ENCODE measurements at places on chromosomes 3 and 15.

DNA sequence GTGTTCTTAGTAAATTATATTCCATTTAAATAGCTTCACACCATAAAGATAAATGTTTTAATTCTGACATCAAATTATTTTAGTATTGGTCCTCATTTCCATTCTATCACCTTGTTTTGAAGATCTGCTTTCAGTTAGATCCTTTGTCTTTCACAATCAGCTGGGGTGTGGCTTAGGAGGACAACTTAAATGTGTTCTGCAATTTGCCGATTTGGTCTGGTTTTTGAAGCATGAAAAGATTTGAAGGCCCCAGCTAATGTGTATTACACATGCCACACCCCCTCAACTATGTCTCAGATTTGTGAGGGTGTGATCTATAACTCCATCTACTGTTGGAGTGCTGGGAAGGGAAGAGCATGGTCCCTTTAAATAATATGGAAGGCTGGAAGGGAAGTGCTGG lies 516.1 kb upstream of the GOLIM4 start:
- DNase-seq = no peak

- DNase-seq = no peak
Observed at GRCh38 chr3:35422101-35422500, 217.2 kb upstream of the ARPP21 start.

DNA sequence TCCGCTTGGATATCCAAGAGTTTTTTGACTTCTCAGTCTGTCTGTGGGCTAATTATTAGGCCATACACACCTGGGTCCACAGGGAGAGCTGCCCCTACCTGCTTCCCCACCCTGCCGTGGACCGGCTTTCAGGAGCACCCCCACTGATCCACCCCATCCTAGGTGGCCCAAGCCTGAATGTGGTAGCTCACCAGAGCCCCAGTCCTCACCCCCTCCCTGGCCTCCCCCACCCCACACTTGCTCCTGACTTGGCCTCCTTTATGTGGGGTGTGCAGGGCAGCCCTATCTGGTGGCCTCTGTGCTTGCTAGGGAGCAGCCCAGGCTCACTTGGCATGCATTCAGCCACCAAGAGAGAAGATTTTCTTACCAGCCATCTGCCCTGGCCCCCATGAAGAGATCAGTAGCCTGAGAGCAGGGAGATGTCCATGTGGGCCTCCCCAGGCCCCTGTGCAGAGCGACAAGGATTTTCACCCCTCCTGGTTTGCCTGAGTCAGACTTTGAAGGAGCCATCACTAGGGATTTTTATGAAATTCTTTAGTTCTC lies 11.2 kb downstream of the LRRK1 start:
- no peak for DNase-seq

GRCh38 chr3:156187146-156187769 lies 66.9 kb downstream of the KCNAB1 start:
- DNase-seq = no peak

DNA sequence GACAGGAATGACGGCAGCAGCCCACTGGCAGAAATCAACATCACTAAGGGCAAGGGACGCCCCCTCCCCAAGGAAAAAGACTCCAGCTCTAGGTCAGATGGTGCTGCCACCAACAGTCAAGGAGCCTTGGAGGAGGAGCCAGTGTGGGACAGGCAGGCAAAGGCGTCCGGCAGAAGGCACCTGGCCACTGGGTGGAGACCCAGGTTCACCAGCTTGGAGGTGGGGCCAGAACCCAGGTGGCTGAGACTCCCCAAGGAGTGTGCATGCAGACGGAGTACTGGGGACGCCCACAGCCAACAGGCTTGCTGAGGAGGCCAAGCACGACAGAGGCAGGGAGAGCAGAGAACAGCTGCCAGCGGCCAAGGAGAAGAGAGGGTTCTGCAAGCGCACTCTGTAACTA lies 35.2 kb downstream of the PTPN23 start:
- DNase-seq = no peak

DNA sequence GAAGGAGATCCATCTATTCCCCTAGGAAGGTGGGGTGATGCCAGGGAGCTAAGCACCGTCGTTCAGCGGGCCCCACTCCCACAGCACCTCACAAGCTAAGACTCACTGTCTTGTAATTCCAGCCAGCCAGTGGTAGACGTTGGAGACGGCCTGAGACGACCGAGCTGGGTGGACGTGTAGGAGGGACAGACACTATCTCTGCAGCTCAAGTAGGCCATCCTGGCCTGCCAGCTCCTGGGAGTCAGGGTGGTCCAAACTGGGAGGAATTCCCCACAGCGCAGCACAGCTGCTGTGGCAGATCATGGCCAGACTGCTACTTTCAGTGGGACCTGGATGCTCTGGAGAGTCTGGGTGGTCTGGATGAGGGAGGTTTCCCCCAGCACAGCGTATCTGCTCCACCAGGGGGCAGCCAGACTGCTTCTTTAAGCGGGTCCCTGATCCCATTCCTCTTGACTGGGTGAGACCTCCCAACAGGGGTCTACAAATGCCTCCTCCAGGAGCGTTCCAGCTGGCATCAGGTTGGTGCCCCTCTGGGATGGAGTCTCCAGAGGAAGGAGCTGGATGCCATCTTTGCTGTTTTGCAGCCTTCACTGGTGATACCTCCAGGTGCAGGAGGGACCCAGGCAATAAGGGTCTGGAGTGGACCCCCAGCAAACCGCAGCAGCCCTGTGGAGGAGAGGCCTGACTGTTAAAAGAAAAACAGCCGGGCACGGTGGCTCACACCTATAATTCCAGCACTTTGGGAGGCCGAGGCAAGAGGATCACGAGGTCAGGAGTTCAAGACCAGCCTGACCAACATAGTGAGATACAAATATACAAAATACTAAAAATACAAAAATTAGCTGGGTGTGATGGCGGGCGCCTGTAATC lies 27.6 kb downstream of the GNB5 start:
- no peak for DNase-seq

- no peak for DNase-seq
Observed at GRCh38 chr15:101621961-101622360, 30.2 kb downstream of the TM2D3 start.

DNA sequence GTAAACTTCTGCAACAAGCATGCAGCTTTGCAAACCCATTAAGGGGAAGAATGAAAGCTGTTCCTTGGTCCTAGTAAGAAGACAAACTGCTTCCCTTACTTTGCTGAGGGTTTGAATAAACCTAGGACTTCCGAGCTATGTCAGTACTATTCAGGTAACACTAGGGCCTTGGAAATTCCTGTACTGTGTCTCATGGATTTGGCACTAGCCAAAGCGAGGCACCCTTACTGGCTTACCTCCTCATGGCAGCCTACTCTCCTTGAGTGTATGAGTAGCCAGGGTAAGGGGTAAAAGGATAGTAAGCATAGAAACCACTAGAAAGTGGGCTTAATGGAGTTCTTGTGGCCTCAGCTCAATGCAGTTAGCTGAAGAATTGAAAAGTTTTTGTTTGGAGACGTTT lies 224.2 kb downstream of the P3H2 start:
- DNase-seq = no peak

- peak; percentile 84 for DNase-seq
Observed at GRCh38 chr3:42502429-42503250, at the start of gene VIPR1. TSS of gene VIPR1 (plus strand) at chr3:42502643. CDS start at chr3:42502736, 93 bp downstream.

DNA sequence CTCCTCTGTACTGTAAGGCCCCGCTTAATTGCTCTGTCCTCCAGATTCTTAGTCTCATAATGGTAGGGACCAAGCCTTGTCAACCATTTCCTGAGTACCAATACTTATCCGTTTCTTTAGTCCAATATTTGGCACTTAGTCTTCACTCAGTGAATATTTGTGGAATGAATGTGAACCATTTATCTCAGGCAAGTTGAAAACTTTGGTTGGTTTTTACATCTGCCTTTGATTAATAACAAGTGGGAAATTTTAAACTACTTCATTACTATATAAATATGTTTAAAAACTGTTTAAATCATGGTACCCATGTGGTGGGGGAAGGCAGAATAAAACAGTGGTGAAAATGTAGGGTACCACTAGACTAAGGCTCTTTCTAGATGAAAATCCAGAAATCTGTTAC lies 15.2 kb downstream of the CA12 start:
- no peak for DNase-seq

DNA sequence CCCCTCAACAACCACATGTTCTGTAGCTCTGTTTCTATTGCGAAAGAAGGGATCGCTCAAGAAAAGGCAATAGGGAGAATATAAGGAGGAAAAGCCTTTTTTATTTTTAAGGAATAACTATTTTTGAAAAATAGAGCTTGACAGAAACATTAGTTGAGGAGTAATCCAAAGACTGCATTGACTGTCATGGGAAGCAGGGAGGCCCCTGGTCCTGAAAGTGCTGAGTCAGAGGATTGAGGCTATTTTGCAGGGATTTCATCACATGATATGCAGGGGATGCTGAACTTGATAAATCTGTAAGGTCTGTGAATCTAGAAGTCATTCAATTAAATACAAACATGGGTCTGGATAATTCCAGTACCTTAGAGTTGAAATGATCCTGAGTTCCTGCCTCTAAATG lies 92.0 kb downstream of the MTHFS start:
- no peak for DNase-seq

- no peak for DNase-seq
Observed at GRCh38 chr3:111838133-111838532, 20.9 kb upstream of the PHLDB2 start.

DNA sequence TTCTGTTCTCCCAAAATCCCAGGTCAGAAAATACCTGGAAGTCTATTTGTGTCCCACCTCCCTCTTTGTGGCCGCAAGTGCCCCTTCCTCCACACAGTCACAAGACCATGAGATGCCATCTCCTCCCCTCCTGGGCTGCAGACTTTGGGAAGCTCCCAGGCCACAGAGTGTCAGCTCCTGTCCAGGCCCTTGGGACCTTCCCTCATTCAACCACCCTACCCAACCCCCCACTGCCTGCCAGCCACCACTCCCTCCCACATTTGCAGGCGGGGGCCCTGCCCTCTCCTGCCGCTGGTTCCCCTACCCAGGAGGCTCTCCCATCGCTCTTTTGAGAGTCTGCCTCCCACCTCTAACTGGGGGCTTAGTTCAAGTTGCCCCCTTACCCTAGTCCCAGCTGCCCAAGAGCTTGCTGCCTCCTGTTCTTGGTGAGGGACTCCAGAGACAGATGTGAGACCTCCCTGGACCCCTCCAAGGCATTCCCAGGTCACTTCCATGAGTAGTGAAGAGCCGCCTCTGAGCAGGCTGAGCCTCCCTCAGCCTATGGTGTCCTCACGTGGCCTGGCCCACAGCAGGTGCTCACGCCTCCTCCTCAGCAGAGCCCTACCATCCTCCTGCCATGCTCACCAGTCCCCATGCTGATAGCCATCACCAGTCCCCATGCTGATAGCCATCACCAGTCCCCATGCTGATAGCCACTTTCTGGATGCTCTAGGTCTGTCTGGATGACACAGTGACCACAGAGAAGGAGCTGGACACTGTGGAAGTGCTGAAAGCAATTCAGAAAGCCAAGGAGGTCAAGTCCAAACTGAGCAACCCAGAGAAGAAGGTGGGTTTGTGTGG lies 15.9 kb upstream of the STAB1 start:
- no peak for DNase-seq

DNA sequence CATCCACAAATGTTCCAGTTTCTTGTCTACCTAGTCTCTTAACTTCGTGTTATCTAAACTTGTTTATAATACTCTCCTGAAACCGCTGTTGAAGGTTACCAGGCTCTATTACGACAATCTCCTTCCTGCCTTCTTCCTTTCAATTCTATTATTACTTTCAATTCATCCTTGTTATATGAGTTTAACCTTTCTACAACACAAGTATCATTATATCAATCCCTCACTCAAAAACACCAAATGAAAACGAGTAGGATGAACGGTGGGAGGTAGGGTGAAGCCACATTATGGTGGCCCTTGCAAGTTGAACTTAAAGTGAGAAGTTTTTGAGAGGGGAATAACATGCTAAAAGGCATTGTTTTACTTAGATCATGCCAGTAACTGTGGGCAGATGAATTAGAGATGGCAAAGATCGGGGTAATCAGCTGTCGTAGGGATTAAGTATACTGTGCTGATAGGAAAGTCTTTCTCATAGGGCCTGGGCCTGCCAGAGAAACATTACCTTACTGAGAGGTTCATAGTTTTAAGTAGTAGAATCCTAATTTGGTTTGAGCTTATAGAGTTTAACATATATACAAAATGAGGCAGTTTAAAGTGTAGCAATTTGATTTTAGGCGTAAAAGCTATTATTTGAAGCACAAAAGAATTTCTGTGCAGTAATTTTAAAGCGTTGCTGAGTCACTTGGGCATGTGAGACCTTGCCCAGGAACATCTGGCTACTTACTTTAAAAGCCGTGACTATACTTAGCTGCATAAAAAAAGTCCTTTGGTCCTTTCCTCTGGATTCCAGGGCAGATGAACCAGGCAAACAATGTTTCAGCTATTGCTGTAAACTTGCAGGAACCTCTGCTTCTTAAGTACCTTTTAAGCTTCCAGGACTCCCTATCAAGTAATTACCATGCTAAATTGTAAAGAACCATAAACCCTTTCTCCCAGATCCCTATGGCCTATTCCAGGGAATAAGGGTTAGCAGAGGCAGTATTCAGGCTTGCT lies 3.3 kb upstream of the CEP97 start:
- DNase-seq = no peak

DNA sequence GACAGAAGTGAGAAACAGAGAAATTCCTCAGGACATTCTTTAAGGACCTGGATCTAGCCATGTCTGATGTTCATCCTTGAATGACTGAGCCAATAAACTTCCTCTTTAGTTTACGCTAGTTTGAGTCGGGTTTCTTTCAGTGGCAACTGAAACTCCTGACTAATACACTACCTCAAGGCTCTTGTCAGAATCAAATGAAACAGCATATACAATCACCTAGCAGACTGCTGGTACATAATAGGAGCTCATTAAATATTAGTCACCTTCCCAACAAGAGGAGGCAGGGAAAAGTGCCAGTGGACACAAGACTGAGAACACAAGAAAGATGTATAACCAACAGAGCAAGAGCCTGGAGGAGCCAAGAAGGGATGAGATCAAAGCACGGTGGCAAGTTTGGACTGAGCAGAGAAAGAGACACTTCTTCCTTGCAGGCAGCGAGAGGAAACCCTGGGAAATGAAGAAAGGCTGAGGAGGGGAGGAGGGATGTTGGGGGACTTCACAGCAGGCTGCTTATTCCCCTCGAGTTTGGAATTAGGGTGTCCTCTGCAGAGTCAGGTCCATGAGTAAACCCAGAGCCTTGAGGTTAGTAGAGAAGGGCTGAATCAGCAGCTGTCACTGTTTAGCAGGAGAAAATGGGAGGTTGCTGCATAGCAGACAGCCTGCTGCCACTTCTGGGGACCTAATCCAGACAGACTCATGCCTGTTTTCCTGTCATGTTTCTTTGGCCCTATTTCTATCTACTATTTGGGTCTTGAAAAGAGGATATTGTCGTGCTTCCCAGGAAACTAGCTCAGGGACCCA lies 73.3 kb downstream of the MRPL46 start:
- no peak for DNase-seq

- no peak for DNase-seq
Observed at GRCh38 chr3:167996514-167996913, 99.2 kb downstream of the GOLIM4 start.

GRCh38 chr3:144235489-144235888 lies 263.9 kb downstream of the DIPK2A start:
- DNase-seq = no peak

- DNase-seq = no peak
Observed at GRCh38 chr15:100022806-100023205, 289.6 kb upstream of the LYSMD4 start.

DNA sequence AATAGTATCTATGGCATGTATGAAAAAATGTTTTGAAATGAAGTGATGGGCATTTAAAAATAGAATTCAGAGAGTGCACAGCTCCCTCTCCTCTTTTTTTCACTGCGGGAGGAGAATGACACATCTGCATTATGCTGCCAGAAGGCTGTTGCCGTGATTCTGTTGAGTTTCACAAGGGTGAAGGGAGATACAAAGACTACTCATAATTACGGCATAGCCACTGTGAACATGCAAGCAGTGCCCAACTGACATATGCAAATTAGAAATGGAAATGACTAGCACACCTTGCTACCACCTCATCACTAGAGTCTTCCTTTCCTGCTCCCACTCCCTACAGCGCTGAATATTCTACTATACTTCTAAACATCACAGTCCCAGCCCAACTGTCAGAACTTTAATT lies 20.1 kb downstream of the IFT57 start:
- DNase-seq = no peak
